ENCODE measurements at places on chromosomes 16 and 17. TPM values are rescaled to one million over a fixed set of nuclear protein-coding genes. Genes with fewer than 3 reads are reported as not detected.

Gene EVPLL
- total RNA-seq, result not detected

Gene ITGB3
- 0.14 TPM for total RNA-seq

Gene TBC1D3E
- total RNA-seq, result not detected

Gene MFAP4
- 4.0 TPM for total RNA-seq

Gene TBX2
- 0.21 TPM for total RNA-seq

Gene TLCD2
- 1.4 TPM for total RNA-seq

DNA sequence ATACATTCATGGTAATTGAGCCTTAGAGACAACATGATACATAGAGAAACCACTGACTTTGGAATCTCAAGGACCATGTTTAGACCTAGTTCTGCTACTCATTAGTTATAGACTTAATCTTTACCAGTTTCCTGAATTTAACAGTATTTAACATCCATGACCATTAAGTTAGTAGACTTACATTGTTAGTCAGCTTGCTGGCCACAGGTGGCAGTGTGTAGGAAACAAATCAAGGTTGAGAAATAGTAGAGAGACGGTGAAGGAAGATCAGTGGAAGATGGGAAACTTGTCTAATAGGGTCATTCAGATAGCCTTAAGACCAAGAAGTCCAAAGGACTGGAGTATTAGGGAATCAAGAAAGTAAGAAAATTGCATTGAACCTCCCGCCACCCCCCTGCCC lies 31.0 kb downstream of the OMG start:
- H3K36me3 ChIP-seq, result peaks cover 9% of the 10 kb centered on the region
- H3K4me3 ChIP-seq, result no peak overlapping the region
- H3K27me3 ChIP-seq, result no peaks in the 10 kb centered on the region
- H3K27ac ChIP-seq, result peak overlapping the region; percentile 1
- H3K4me1 ChIP-seq, result peaks cover 11% of the 10 kb centered on the region

Gene USP43
- total RNA-seq, result 8.6 TPM

Gene TPSAB1
- not detected for total RNA-seq

- H3K4me1 ChIP-seq, result peaks cover 72% of the 10 kb centered on the region
- H3K36me3 ChIP-seq, result no peaks in the 10 kb centered on the region
- peak overlapping the region; percentile 50 for H3K27ac ChIP-seq
- no peak overlapping the region for H3K4me3 ChIP-seq
- H3K27me3 ChIP-seq, result no peaks in the 10 kb centered on the region
Measured at GRCh38 chr17:76449126-76449525, 3.8 kb downstream of the UBE2O start.

- H3K27ac ChIP-seq, result no peak overlapping the region
- no peak overlapping the region for H3K4me3 ChIP-seq
- peak; percentile 51 for DNase-seq
- H3K36me3 ChIP-seq, result no peaks in the 10 kb centered on the region
Measured at GRCh38 chr16:80084614-80085013, 456.2 kb upstream of the DYNLRB2 start.

DNA sequence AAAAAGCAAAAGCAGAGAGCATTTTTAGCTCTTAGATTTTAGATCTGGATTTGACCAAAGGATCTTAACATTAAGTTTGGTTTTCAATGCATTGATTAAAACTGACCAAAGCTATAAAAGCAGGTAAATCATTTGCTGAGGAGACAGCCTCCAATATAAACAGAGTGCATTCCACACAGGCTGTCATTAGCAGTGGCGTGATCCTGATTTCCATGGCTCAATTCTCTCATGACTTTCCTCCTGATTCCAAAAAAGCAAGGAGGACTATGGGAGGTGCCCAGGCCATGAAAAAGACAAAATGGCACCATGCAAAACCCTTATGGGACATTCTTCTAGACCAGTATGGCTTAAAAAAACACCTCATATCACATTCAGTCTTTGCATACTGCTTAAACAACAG lies 53.5 kb downstream of the PARN start:
- 0 out of 2 replicates have a peak, but pooled peaks cover 3% of the 10 kb centered on the region for H3K4me1 ChIP-seq
- DNase-seq, result no peak
- H3K27me3 ChIP-seq, result no peaks in the 10 kb centered on the region
- H3K27ac ChIP-seq, result no peak overlapping the region
- peaks cover 70% of the 10 kb centered on the region for H3K36me3 ChIP-seq

- DNase-seq, result no peak
- no peak overlapping the region for H3K4me3 ChIP-seq
- H3K27me3 ChIP-seq, result peaks cover 13% of the 10 kb centered on the region
- peaks cover 6% of the 10 kb centered on the region for H3K4me1 ChIP-seq
- H3K27ac ChIP-seq, result no peak overlapping the region
- peaks cover 8% of the 10 kb centered on the region for H3K36me3 ChIP-seq
Measured at GRCh38 chr17:205817-206216, 24.4 kb upstream of the DOC2B start.
